Caco-2 (cell line): ENCODE measurements at places on chromosomes 5 and 9. TPM values are rescaled to one million over a fixed set of nuclear protein-coding genes. Genes with fewer than 3 reads are reported as not detected.

GRCh38 chr5:120655828-120656435, 191.8 kb downstream of the PRR16 start:
- no peak overlapping the region for H3K27ac ChIP-seq
- no peaks in the 10 kb centered on the region for H3K27me3 ChIP-seq
- no peaks in the 10 kb centered on the region for H3K36me3 ChIP-seq
- peak; percentile 62 for DNase-seq

GRCh38 chr5:139222346-139222745, 24.2 kb upstream of the SIL1 start:
- H3K27ac ChIP-seq = no peak overlapping the region
- H3K4me3 ChIP-seq = no peak overlapping the region
- no peaks in the 10 kb centered on the region for H3K27me3 ChIP-seq

- H3K36me3 ChIP-seq = no peaks in the 10 kb centered on the region
- no peak overlapping the region for H3K4me3 ChIP-seq
- H3K27me3 ChIP-seq = no peaks in the 10 kb centered on the region
- no peak for DNase-seq
- H3K27ac ChIP-seq = no peak overlapping the region
These were observed 597 bp downstream of the SPATA31E1 start for GRCh38 chr9:87883274-87883673.

- H3K4me3 ChIP-seq = no peak overlapping the region
- H3K36me3 ChIP-seq = no peaks in the 10 kb centered on the region
- no peak for DNase-seq
- no peak overlapping the region for H3K27ac ChIP-seq
- H3K27me3 ChIP-seq = no peaks in the 10 kb centered on the region; the same call in none of the 2 replicates
These were observed 87.1 kb upstream of the COL5A1 start for GRCh38 chr9:134554373-134555093.

- H3K4me1 ChIP-seq = no peaks in the 10 kb centered on the region
- H3K36me3 ChIP-seq = no peaks in the 10 kb centered on the region
- no peaks in the 10 kb centered on the region for H3K27me3 ChIP-seq
- no peak overlapping the region for H3K4me3 ChIP-seq
- no peak for DNase-seq
- no peak overlapping the region for H3K27ac ChIP-seq
These were observed 105.0 kb upstream of the ALDH1B1 start for GRCh38 chr9:38287420-38287985.

DNA sequence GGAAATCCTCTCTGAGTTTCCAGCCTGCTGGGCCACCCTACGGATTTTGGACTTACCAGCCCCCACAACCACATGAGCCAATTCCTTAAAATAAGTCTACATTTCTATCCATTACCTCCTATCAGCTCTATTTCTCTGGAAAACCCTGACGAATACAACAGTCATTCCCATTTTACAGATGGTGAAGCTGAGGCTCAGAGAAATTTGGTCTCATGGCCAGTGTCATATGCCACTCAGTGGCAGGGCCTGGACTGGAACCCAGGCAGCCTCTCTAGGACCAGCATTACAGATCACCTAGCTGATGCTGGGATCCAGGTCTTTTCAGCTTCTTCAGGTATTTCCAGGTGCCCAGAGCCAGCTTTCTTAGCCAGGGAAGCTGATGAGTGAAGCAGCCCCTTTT, 45.0 kb upstream of the SH3PXD2B start:
- H3K27me3 ChIP-seq = peaks cover 3% of the 10 kb centered on the region; the same call in 1 of the 2 replicates
- no peak overlapping the region for H3K27ac ChIP-seq
- no peaks in the 10 kb centered on the region for H3K4me1 ChIP-seq
- DNase-seq = peak; percentile 7
- no peak overlapping the region for H3K4me3 ChIP-seq

- no peaks in the 10 kb centered on the region for H3K36me3 ChIP-seq
- H3K4me1 ChIP-seq = no peaks in the 10 kb centered on the region
- H3K27me3 ChIP-seq = peaks cover 2% of the 10 kb centered on the region; the same call in 1 of the 2 replicates
- DNase-seq = no peak
- H3K4me3 ChIP-seq = no peak overlapping the region
These were observed 216.5 kb downstream of the MCTP1 start for GRCh38 chr5:95068289-95068910.

DNA sequence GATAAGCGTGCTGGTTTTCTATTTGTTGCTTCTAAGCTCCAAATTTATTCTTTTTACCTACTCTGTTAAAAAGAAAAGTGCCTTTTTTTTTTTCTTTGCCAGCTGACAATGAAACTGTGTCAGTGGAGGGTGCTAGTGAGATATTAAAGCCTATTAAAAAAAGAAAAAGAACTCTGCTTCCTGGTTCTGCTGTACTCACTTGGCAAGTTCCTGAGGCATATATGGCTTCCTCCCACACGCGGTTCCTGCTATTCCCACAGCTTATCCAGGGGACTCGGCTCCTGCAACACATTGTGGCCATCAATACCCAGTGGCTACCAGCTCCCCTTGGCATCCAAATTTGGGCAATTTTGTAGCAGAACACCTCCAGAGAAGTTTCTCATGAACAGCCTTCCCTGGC, 1977.7 kb upstream of the CDH9 start:
- no peak overlapping the region for H3K4me3 ChIP-seq
- no peaks in the 10 kb centered on the region; the same call in 1 of the 2 replicates for H3K27me3 ChIP-seq
- no peak overlapping the region for H3K27ac ChIP-seq
- no peaks in the 10 kb centered on the region for H3K4me1 ChIP-seq
- DNase-seq = no peak

DNA sequence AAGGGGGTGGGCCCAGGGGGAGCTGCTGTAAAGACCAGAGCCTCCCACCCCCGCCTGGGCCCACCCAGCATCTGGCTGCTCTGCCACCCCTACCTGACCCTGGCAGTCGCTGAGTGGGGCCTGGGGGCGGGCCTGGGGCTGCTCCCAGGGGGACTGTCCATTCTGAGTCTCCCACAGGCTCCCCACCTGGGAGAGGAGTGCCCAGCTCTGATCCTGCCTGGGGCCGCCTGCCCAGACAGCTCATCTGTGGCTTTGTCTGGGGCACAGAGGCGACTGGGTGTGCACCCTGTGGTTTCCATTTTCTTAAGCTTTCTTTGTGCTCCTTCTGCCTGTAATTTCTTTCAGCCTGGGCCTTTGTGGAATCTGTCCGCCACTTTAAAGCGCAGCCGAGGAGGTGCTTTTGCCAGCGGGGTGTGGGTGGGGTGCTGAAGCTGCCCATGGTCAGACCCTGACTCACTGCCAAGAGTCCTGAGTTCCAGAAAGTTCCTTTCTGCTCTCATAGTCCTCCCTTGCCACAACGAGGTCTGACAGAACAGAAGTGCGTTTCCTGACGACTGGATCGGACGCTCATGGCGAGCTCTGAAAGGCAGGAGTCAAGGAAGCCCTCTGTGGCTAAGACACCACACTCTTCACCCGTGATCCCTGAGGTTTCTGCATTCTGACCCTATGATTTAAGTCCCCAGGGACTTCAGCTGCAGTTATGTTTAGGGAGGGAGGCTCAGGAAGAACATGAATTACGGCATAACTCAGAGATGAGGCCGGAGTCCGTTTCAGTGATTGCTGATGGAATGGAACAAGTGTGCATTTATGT, 225.0 kb downstream of the FANCC start:
- H3K27me3 ChIP-seq = no peaks in the 10 kb centered on the region
- peak overlapping the region; percentile 21 for H3K27ac ChIP-seq
- DNase-seq = no peak

DNA sequence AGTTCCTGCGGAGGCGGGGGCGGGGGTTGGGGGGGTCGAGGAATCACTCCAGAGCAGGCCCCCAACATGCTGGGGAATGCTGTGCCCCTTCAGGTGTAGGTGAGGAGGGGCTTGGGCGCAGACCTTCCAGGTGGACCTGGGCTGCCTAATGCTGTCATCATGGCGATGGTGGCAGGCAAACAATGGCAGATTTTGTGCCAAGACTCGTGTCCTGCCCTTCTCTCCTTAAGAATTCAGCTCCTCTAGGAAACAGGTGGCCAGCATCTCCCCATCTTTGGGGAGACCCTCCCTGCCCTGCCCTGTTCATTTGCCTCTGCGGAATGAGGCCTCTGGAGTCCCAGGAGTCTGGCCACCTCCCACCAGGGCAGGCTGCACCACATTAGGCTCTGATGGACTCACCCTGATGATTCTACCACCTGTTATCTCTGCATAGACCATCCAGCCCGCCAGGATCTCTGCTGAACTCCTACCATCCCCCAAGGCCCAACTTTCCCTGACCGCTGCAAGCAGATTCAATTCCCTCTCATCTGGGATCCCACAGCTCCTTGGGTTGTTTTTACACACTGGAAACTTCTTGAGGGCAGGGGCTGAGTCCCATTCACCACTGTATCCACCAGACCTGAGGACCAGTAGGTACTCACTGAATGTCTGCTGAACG, 10.9 kb upstream of the SLC25A51 start:
- H3K27ac ChIP-seq = no peak overlapping the region
- H3K27me3 ChIP-seq = no peaks in the 10 kb centered on the region
- H3K36me3 ChIP-seq = no peaks in the 10 kb centered on the region
- no peak for DNase-seq

DNA sequence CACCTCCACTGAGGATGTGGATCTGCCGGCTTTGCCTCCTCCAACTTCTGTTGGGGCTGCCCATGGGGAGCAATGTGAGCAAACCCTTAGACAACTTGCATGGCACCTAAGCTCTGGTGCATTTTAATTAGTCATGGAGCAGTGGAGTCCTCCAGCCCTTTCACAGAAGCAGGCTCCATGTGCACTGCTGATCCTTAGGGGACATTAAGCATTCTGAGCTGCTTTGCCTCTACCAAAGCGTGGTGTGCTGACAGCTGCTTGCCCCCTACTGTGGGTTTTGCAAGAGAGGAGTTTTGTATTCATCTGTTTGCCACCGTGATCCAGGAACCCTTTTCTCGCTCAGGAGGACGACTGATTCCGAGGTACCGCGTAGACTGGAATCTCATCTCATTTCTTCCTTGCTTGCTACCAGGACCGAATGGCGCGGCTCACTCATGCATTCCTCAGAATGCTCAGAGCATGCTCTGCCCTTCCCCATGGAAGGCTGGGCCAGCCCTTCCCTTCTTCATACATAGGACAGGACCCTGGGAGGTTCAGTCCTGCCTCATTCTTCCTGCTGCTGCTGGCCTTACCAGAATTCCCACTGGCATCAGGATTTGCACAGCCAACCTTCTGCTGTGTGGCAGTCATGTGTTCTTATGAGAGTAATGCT, 432.5 kb downstream of the GADD45G start:
- no peaks in the 10 kb centered on the region for H3K27me3 ChIP-seq
- no peaks in the 10 kb centered on the region for H3K4me1 ChIP-seq
- DNase-seq = no peak
- H3K36me3 ChIP-seq = no peaks in the 10 kb centered on the region
- no peak overlapping the region for H3K27ac ChIP-seq
- H3K4me3 ChIP-seq = no peak overlapping the region

MYOZ3 gene
- total RNA-seq = not detected in 2 replicates

PCDHGB2 gene
- total RNA-seq = 1.00 and 1.3 TPM in 2 replicates

MAP3K1 gene
- total RNA-seq = 46.0 and 47.0 TPM in 2 replicates

FOXD4L6 gene
- total RNA-seq = not detected in 2 replicates

NADK2 gene
- total RNA-seq = 71.6 and 79.4 TPM in 2 replicates

CER1 gene
- total RNA-seq = not detected in 2 replicates

TTC1 gene
- 50.3 and 53.0 TPM in 2 replicates for total RNA-seq
